ENCODE measurements at places on chromosomes 7 and 10.

GRCh38 chr10:93218386-93218785 lies 144.7 kb downstream of the CYP26A1 start:
- DNase-seq, result no peak

GRCh38 chr7:41880107-41880506 lies 177.2 kb upstream of the INHBA start:
- DNase-seq, result no peak

GRCh38 chr7:78148166-78148894 lies 349.8 kb downstream of the PHTF2 start:
- DNase-seq, result no peak

DNA sequence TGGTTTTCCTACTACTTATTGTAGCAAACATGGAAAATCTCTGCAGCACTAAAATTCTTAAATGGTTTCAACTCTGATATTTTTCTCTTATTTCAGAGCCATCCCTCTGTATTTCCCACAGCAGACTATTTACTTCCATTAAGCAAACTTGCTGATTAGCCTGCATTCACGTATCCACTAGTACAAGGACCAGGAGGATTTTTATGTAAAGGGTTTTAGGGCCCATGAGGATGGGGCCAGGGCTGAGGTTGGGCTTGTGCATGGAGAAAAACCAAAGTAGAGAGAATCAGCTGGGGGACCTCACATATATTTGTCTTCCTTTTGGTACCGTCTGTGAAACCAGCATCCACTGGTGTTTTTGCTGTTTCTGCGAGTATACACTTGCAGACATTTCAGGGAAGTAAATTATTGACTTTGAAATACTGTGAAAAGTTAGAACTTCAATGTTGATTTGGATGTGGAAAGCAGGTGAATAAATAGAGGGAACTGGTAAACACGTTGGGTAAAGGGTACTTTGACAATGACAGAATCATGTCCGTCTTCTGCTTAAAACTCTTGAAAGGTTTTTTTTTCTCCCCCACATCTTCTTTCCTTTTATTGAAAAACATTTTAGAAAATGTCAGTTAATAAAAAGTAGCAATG lies 44.3 kb downstream of the ERLIN1 start:
- DNase-seq, result no peak

DNA sequence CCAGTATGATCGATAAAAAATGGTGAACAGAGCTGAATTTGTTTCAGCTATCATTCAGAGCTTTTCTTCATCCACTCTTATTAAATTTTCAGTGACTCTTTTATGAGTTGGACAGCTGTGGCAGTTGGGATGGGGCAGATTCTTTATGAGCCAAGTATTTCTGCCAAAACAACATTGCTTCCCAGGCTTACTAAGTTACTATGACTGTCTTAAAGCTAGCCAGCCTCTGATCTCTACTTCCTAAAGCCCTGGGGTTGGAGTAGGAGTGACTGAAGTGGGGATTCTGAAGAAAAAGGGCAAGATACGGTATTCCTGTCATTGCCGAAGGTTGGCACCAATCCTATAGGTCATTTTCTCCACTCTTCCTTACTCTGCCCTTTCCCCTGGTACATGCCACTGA lies 12.7 kb downstream of the RPP30 start:
- no peak for DNase-seq

DNA sequence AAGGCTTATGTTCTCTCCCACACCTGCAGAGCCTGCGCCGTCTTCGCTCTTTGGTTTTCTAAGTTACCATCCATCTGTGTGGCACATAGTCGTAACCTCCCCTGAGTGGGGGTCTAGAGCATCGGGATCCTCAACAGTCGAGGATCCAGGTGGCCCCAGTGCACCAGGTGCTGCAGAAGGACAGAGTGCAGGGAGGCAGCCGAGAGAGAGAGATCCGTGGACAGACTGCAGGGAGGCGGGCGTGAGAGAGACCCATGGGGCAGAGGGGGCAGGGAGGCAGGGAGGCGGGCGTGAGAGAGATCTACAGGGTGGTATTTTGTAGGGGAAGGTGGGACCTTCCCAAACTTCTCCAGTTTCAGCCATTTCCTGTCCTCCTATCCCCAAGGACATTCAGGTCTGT lies 42.3 kb downstream of the PFKP start:
- DNase-seq, result no peak

- DNase-seq, result no peak
Measured at GRCh38 chr10:125146791-125147579, 13.4 kb downstream of the CTBP2 start.

DNA sequence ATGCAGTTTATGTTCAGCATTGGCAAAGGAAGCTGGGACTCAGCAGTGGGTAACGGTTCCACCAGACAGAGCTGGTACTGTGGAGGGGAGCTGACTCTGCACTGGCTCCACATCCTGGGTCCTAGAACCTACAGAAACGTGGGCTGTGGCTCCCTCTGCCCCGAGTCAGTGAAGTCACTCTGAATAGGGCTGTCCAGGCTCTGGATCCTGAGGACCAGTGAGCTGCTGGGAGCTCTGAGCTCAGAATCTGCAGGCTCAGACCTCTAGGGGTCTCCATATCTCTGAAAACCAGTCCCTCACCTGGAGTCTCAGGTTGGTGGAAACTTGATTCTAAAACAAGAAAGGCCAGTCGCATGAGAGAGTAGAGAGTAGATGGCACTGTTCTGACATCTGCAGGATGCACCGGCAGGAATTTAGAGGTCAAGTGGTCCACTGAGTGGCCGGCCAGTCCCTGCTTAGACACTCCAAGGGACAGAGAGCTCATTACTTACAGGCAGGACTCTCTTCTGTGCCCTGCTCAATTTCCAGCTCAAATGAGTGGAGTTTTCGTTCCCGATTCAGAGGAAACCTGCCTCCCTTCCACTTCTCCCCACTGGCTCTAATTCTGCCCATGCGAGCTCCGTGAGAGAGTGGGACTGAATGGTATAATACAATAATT lies 18.6 kb downstream of the NPFFR1 start:
- DNase-seq, result no peak

DNA sequence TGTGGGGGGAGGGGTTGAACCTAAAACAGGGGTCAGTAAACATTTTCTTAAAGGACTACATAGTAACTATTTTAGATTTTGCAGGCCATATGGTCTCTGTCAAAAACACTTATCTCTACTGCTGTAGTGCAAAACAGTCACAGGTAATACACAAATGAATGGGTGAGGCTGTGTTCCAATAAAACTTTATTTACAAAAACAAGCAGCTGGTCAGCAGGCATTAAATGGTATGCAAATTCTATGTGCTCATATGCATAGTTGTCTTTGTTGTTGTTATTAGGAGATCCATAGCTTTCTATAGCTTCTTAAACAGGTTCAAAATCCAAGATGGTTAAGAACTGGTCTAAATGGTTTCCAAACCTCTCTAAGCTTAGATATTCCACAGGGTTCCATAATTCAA lies 302.6 kb downstream of the RNLS start:
- no peak for DNase-seq

- DNase-seq, result no peak
Measured at GRCh38 chr10:53005612-53006345, 233.2 kb upstream of the MBL2 start.

DNA sequence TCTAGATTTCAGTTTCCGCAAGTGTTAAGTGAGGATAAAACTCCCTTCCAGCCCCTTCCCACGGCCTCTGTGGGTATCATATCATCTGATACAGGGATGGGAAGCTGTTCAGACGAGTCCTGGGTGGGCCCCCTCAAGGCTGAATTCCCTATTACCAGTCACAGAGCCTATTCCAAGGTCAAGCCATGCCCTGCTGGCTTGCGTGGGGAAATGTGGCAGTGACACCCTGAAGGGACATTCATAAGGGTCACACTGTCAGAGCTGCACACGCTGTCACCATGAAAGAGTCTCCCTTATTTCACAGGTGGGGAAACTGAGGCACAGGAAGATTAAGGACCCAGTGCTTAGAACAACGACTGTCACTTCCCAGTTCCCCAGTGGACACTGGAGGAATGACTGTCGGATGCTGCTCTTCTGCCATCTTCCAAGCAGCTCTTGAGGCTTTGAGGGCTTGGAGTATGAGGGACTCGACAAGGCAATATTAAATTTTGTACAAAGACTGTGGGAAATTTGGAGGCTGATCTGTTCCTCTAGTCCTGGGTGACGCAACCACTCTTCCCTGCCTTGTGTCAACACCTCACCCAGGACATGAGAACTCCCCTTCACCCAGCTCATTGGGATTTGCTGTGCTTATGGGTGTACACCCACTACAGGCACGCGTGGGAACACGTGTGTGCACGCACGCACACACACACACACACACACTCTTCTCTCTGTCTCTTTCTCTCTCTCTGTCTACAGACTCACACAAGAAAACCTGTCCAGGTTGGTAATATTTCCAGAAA lies 386.0 kb downstream of the RPS24 start:
- no peak for DNase-seq

DNA sequence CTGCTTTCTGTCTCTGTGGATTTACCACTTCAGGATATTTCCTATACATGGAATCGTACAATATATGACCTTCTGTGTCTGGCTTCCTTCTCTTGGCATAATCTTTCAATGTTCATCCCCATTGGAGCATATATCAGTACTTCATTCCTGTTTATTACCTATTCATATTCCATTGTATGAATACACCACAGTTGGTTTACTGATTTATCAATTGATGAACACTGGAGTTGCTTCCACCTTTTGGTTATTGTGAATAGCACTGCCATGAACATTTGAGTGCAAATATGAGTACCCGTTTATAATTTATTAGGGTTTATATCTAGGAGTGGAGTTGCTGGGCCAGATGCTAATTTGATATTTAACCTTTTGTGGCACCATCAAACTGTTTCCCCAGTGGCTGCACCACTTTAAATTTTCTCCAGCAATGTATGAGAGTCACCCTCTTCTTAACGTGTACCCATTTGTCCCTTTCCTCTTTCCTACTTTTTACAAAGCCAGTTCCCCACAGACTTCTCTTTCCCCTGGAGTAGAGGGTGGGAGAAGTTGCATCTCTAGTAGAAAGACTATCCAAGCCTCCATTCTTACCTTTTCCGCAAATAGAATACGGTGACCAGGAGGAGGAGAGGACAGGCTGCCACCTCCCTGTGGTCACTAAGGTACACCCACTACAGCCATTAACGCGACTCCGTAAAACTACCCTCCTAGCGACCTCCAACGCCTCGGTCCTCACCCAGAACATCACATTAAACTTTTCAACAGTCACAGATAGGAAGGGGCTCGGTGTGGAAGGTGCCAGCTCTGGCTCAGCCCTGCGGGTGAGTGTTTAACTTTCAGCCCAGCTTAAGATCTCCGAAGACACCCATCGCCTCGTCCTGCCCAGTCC lies 25.6 kb downstream of the SCD start:
- DNase-seq, result no peak

DNA sequence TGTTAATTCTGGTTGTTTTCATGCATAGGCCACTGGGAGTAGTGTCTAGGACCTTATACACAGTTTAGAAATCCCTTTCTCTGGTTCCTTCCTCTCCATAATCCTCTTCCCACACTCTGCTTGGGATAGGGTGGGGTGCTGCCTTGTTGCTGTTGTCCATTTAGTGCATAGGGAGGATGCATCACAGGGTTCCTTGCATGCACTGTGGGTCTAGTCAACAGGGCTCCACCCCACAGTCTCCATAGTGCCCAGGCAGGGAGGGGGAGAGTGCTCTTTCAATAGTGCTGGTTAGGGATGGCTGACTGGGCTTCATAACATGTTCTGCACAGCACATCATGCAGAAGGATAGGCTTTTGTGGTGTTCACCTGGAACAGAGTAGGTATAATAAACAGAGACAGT lies 81.1 kb downstream of the ARHGAP12 start:
- no peak for DNase-seq

DNA sequence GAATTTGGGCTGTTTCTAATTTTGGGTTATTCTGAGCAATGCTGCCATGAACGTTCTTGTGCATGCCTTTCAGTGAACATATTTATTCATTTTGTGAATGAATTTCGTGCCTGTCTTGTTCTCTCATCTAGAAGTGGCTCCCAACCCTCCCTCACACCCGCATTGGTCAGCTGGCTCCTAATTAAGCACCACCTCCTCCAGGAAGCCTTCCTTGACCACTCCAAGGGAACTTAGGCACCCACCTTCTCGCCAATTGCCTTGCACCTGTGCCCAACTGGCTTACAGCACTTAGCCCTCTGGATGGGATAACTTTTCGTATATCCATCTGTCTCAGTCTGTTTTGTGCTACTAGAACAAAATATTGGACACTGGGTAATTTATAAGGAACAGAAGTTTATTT lies 107.1 kb downstream of the MYL10 start:
- DNase-seq, result no peak

DNA sequence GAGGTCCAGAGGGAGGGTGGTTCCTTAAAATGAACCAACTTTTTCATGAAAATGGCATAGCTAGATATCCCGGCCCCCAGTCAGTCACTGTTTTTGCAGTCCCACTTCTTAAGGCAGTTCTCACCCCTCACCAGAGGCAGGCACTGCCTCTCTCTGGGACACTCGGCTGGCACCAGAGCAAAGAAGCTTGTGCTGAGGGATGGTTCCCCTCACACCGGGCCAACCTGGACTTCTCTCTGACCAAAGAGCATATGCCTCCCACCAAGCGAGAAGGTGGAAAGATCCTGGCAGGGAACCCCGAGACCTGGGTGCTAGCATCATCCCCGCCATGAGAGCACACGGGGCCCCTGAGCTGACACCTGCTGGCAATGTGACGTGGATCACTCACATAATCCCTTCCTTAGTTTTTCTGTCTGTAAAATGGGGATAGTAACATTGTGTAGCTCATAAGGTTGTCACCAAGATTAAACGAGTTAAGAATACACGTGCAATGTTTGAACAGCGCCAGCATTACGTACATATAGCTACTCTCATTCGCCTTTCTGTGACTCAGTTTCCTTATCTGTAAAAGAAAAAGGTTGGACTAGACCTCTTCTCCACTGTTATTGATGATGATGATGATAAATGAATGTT lies 88.5 kb downstream of the PARP12 start:
- DNase-seq, result no peak

- DNase-seq, result no peak
Measured at GRCh38 chr10:18689498-18689897, 30.3 kb downstream of the ARL5B start.

DNA sequence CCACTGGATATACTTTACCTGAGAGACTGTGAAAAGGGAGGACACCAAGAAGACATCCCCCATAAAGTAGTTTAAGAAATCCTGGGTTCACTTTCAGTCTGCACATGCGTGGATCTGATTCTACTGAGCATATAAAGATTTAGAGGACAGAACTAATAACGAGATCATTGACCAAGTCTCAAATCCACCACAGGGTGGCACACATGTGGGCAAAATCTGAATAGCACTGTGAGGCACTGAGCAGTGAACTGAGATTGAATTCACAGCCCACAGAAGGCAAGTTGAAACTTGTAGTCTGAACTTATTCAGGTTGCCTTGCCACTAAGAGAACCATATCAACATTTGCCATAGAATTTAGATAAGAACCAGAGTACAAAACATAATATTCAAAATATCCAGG lies 818.6 kb downstream of the GRID1 start:
- no peak for DNase-seq

- DNase-seq, result no peak
Measured at GRCh38 chr10:131869344-131869743, 31.5 kb upstream of the PPP2R2D start.

DNA sequence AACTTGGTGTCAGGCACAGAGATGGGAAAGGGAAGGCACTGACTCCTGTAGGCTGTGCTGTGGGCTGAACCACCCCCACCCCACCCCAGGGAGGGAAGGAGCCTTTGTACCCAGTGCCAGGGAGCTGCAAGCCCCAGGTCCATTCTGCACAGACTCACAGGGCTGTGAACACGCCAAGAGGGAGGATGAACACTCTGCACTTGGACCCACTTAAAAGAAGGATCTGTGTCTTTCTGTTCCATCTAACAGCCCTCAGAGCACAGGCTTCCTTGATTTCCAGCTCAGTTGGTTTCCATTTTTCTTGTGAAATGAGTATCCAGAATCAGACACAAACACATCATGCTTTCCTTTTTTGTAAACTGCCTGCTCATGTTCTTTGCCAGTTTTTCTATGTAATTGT lies 84.9 kb downstream of the GRB10 start:
- DNase-seq, result no peak

All from tibial nerve (tissue), 4 donors.